ENCODE measurements at places on chromosomes 5 and 9. TPM values are rescaled to one million over a fixed set of nuclear protein-coding genes. Genes with fewer than 3 reads are reported as not detected.

Gene ASPN
- 0.07 TPM for total RNA-seq

Gene ANKRD33B
- total RNA-seq: 0.49 TPM

Gene HTR1A
- not detected for total RNA-seq

Gene IFNA17
- total RNA-seq: not detected

Gene PCDHAC2
- 0.17 TPM for total RNA-seq

Gene LIX1
- total RNA-seq: not detected

Gene PCDHA10
- total RNA-seq: not detected

Gene LCP2
- total RNA-seq: 0.69 TPM

Gene ZNF354B
- total RNA-seq: 3.0 TPM

Gene IRX1
- total RNA-seq: 23.8 TPM

Gene APC
- total RNA-seq: 28.1 TPM

Gene EIF4E1B
- not detected for total RNA-seq

Gene ARID3C
- total RNA-seq: not detected

Gene PHF24
- not detected for total RNA-seq

Gene ADGRD2
- not detected for total RNA-seq

Gene PTPN3
- total RNA-seq: 7.3 TPM

Gene SPOCK1
- 29.1 TPM for total RNA-seq

Gene FAXDC2
- total RNA-seq: 3.4 TPM

Gene ZNF367
- total RNA-seq: 18.5 TPM

Gene RALGPS1
- total RNA-seq: 3.6 TPM

Gene GMCL2
- total RNA-seq: not detected

Gene ELL2
- 238 TPM for total RNA-seq

Gene CCL28
- not detected for total RNA-seq

Gene SPATA31C1
- total RNA-seq: not detected

Gene ARRDC3
- total RNA-seq: 60.2 TPM

Gene DOCK2
- 47.7 TPM for total RNA-seq

Gene CCDC183
- total RNA-seq: not detected

Gene FBP2
- total RNA-seq: not detected

Gene GFRA3
- not detected for total RNA-seq
